ENCODE measurements at places on chromosomes 6 and 20.

DNA sequence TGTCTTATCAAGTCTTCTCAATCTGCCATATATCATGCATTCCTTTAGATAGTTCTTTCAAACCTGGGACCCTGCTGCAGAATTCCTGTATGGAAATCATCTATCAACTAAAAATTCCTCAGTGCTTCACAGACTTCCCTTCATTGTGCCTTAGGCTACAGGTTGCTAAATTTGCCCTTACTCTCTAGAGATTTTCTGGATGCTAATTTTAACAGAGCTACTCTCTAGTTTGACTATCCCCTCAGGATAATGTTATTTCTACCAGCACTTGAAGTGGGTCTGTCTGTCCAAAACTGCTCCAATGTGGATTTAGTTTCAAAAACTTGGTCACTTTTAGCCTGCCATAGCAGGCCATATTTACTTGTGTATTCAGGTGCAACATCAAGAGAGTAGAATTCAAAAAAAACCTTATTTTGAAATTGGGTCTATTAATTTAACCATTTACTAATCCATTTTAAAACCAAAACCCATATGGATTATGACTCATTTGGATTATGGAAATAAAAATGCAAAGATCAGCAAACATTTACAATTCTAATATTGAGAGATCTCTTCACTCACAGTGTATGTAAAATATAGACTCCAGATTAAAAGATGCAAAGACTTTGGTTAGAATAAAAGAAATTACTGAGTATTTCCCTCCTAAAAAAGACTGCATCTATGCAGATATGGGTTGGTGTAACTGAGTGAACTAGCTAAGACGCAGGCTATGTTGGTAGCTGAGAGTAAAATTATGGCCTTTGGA, 13.9 kb upstream of the COX7A2 start:
- no peak for DNase-seq

DNA sequence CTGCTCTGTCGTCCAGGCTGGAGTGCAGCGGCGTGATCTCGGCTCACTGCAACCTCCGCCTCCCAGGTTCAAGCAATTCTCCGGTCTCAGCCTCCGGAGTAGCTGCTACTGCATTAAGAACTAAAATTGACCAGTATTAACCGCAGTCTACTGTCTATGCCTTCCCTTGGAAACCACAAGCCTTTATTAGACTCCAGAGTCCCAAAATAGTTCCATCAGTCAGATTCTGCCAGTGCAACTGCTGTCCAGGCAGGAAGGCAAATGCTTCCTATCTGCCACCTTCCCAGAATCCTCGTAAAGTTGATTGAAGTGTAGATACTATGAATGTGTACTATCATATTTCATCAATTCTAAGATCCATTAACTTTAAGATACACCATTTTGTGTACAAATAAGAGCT, 16.7 kb downstream of the KAT14 start:
- no peak for DNase-seq

DNA sequence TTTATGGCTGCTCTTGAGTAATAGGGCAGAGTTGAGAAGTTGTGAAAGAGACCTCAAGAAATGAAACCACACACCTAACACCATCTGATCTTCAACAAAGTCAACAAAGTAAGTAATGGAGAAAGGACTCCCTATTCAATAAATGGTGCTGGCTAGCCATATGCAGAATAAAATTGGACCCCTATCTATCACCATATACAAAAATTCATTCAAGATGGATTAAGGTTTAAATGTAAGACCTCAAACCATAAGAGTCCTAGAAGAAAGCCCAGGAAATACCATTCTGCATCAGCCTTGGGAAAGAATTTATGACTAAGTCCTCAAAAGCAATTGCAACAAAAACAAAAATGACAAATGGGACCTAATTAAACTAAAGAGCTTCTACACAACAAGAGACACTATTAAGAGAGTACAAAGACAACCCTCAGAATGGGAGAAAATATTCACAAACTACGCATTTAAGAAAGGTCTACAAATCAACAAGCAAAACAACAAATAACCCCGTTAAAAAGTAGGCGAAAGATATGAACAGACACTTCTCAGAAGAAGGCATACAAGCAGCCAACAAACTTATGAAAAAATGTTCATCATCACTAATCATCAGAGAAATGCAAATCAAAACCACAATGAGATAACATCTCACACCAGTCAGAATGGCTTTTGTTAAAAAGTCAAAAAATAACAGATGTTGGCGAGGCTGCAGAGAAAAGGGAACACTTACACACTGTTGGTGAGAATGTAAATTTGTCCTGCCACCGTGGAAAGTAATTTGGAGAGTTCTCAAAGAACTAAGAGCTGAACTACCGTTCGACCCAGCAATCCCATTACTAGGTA, 4.0 kb downstream of the MAP3K5 start:
- no peak for DNase-seq

DNA sequence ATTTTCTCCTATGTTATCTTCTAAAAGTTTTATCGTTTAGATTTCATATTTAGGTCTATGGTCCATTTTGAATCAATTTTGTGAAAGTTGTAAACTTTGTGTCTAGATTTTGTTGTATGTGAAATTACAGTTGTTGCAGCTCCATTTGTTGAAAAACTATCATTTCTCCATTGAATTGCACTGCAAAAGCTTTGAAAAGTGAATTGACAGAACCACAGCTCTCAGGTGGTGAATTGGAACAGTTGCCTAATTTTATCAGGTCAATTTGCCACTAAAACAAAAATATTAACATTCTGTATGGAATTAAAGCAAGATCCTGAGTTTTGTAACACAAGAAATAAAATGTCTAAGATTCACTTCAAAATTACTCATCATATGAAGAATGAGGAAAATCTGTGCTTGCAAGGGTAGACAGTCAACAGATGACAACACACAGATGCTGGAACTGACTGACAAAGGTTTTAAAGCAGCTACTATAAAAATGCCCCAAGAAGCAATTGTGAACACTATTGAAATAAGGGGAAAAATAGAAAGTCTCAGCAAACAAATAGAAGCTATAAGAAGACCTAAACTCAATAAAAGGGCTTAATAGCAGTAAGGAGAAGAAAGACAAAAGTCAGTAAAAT, 346.7 kb downstream of the PAX1 start:
- no peak for DNase-seq

Data from tibial artery (tissue), 4 donors.